ENCODE measurements at places on chromosomes 5 and 9.

- DNase-seq, result no peak
Observed at GRCh38 chr5:6572086-6572824, 60.6 kb downstream of the NSUN2 start.

DNA sequence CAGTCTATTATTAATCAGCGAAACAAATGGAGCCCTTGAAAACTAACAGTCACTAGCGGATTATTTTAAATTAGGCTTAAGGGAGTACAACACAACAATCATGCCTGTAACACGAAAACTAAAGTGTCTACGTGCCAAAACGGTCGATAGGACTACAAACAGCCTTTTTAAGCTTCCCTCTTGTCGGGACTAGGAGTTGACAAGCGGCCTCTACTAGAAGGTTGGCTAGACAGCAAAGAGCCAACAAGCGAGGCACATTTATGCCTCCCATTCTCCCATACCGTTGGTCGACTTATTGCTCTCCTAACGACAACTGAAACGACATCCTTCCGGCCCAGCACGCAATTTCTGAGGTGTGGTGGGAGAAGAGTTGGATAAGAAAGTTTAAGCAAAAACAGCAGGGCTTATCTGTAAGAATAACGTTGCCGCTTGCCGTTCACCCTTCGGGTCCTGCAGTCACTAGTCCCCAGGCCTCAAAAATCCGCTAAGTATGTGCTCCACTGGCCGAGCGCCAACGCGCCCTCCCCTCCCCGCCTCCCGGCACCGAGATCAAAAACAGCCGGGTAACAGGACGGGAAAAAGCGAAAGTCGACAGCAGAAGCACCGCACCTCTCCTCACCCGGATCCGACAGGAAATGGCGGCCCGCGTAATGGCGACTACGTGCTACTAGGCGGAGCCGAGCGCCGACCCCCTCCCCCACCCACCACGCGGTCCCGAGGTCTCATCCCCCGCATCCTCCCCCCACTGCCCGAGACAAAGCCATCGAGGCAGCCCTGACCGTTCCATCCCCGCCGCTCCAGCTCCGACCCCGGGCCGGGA, 813 bp downstream of the HNRNPK start:
- DNase-seq, result peak; percentile 81

- DNase-seq, result peak; percentile 53
Observed at GRCh38 chr5:72209147-72210115, 102.2 kb downstream of the MAP1B start.

GRCh38 chr5:80714570-80715298, 60.0 kb upstream of the DHFR start:
- peak; percentile 9 for DNase-seq

DNA sequence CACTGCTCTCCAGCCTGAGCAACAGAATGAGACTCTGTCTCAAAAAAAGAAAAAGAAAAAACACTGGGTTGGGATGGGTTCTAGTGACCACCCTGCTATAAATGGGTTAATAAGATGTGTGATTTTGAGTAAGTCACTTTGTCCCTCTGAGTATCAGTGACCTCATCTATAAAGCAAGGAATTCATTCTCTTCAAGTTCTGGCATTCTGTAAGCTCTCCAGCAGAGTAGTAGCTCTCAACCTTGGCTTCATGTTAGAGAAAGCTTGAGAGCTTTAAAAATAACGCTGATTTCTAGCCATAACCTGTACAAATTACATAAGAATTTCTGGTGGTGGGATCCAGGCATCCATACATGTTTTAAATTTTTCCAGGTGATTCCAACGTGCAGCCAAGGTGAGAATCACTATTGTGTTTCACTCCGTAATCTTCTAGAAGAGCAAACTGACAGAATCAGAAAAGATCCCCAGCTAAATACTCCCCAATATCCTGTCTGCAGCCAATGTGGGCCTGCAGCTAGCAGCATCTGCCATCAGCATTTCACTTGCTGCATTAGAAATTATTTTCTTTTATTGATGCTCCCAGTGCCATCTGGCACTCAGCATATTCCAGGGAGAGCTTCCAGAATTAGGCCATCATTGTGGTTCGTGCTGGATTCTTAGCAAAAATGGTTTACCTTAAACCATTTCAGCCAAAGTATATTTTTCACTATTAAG, 109.4 kb downstream of the FEM1C start:
- no peak for DNase-seq

- DNase-seq, result no peak
Observed at GRCh38 chr9:15572200-15572770, 19.4 kb downstream of the CCDC171 start.

DNA sequence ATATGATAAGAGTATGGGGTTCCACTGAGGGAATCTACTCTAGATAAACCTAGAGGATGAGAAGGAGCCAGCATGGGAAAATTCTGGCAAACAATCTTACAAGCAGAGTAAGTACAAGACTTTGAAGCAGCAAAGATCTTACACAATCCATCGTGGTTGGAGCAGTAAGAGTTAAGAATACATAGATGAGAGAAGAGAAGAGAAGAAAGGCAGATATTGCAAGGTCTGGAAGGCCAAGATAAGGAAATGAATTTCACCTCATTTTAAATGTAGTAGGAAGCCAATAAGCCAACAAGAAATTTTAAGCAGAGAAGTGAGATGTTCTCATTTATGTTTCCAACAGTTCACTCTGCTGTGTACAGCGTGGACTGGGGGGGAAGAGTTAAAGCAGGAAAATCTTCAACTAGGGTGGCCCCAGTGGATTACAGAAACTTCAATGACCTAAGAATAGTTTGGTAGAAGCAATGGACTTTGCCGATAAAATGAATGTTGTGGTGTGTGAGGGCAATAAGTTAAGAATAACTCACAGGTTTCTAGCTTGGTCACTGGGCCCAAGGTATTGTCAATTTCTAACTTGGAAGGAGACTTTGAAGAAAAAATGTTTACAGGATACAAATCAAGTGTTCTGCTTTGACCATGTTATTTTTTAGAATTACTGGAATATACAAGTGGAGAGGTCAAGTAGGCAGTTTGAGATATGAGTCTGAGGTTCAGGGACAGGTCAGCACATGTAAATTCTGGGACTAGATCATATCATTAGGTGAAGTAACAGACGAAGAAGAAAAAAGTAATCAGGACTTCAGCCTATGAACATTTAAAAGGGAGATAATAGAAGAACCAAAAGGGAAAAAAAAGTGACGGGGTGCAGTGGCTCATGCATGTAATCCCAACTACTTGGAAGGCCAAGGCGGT, 12.1 kb upstream of the ISOC1 start:
- no peak for DNase-seq

DNA sequence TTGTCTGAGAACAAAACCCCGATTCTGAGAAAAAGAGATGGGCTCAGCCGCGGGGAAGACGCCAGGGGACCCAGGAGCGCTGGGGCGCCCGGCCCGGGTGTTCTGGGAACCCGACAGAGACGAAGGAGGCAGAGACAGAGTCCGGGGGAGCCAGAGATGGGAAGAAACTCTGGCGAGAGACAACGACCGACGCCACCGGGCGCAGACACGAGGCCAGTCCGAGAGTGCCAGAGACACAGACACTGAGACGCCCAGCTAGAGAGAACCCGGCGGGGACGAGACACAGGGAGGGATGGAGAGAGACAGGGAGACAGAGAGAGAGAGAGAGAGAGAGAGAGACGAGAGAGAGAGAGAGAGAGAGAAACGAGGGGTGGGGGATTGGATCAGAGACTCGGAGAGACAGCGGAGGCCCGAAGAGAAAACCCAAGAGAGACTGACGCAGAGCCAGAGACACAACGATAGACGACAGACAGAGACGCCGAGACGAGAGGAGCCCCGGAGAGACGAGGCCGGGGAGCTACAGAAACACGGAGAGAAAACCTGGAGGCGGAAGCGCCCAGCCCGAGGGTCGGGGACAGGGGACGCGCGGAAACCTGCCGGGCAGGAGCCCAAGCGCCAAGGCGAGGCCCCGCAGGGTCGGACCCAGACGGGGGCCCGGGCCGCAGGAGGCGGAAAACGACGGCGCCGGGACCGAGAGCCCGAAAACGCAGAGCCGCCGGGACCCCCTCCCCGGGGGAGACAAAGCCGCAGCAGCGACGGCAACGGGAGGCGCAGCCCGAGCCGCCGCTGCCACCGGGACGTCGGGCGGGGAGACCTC, 3.3 kb downstream of the NR5A1 start:
- no peak for DNase-seq

DNA sequence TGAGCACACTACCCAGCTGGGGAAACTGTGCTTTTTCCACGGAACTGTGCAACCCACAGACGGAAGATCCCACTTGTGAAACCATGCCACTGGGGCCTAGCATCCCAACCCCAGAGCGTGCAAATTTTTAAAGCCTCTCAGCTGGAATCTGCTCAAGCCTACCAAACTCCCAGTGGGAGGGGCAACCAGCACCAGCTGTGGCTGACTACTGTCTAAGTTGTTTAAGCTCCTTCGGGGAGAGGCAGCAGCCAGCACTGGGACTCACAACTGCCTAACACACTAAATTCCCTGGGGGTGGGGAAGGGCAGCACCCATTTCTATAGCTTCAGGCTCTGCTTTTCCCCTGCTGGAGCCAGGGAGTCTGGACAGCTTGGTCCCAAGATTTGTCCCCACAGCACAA, 287.6 kb upstream of the MSX2 start:
- DNase-seq, result no peak

DNA sequence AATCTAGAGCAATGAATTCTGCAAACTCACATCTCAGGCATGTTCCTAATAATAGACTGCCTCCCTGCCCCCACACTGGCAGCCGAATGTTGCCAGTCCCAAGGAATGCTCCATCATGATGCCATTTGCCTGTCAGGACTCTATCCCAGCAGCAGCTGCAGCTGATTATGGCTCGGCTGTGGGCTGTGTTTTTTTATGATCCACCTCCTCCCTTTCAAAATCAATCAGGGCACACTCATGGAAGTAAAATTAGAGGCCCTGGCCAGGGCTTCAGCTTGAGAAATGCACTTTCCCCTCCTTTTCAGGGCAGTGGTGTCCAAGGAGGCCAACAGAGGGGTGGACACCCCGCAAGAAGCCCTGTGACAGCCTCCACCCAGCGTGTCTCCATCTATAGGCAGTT, 176.7 kb upstream of the S1PR3 start:
- DNase-seq, result no peak

- DNase-seq, result no peak
Observed at GRCh38 chr5:174514983-174515394, 209.4 kb upstream of the MSX2 start.

GRCh38 chr5:75568202-75568601, 43.1 kb upstream of the ANKDD1B start:
- DNase-seq, result no peak

DNA sequence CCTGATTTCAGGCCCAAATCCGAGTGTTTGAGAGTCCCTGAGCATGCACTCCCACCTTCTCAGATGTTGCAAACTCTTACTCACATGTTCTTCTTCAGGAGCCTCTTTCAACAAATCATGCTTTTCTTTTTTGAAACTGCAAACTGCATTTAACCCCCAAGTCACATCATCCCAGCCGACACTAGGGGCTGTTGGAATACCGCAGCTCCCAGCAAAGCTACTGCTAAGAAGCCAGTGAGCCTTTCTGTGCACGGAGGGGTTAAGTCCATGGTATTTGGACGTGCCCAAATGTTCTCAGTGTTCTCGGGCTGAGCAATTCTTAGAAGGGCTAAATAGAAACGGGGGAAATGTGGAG, 282.9 kb downstream of the NFIB start:
- peak; percentile 50 for DNase-seq

DNA sequence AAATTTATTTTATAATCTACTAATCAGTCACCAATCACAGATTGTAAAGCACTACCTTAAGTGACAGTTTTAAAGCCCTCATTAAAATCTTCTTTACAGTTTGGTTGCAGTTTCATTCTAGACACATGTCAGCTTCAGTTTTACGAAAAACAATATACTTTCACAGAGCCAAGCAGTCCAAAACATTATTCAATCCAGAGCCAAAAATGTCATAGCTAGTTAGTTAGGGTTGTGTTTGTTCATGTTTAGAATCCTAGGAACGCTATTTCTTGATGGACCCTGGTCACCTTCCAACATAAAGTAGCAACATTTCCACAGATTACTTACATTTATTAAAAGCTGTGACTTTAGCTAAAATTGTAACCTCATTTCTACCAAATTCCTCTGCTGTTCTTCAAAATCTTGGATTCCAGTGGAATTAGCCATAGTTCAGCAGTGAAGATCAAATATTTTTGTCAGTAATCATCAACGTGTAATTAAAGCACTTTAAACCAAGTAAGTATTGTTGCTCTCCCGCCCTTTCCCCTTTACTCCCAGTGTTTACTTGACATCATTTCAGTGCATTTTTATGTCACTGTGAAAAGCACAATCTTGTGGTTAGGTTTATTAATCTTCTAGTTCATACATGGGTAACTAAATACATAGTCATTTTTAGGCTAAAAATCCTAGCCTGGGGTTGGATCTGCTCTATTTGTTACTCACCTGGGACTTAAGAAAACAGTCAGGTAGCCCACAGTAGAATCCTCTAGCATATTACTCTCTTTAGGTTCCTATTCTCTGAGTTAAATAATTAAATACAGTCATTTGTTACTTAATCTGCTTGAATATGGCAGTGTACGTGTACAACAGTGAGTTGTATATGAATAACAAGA, 74.3 kb downstream of the NIPBL start:
- DNase-seq, result peak; percentile 47

DNA sequence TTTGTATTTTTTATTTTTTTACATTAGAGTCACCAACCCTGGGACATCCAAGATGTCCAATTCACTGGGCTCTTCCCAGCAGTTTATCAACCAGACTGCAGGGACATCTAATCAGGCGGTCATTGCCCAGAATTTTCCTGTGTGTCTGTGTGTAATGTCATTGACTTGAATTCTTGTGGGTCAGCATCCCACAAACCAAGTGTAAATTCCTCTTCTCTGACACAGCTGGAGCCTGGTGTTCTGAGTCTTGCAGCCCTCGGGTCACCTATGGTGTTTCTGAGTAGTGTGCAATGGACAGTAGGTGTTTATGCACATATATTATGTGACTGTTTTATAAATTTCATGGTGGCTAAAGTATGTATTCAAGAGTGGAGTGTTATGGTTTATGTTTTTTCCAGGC, 815.7 kb downstream of the SEMA5A start:
- DNase-seq, result no peak

- DNase-seq, result no peak
Observed at GRCh38 chr9:9846557-9846956, 766.2 kb downstream of the PTPRD start.

DNA sequence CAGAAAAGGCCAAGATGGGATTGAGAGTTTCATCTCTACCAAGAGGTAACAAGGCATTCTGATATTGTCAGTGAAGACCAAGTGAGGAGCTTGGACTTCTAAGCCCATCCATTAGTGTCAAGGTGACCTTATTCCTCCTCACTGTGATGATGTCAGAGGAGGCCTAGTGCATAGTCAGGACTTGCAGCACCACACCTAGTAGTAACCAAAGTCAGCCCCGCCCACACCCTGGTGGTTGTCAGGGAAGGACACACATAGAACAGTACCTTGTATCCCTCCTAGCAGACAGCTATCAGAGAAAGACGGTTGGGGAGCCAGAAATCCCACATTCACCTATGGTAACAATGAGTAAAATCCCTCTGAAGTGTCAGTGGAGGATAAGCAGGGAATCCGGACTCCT, 111.7 kb downstream of the AP3B1 start:
- DNase-seq, result peak; percentile 72

GRCh38 chr9:123867034-123867433, 62.9 kb downstream of the DENND1A start:
- DNase-seq, result no peak

GRCh38 chr9:121954477-121955140, 138.5 kb downstream of the TTLL11 start:
- no peak for DNase-seq

GRCh38 chr9:31519424-31519823, 865.0 kb upstream of the ACO1 start:
- DNase-seq, result no peak

- DNase-seq, result no peak
Observed at GRCh38 chr9:17631396-17631795, 52.5 kb downstream of the SH3GL2 start.

Data from epithelial cell of esophagus (primary cell).